ENCODE measurements at places on chromosomes 1 and 21.

- DNase-seq, result no peak
Observed at GRCh38 chr1:239006276-239006675, 380.1 kb upstream of the CHRM3 start.

- no peak for DNase-seq
Observed at GRCh38 chr21:38297871-38298270, 41.1 kb downstream of the KCNJ15 start.

- no peak for DNase-seq
Observed at GRCh38 chr1:219847215-219847855, 81.0 kb downstream of the SLC30A10 start.

GRCh38 chr1:55957276-55957675, 622.1 kb downstream of the PLPP3 start:
- DNase-seq, result no peak

DNA sequence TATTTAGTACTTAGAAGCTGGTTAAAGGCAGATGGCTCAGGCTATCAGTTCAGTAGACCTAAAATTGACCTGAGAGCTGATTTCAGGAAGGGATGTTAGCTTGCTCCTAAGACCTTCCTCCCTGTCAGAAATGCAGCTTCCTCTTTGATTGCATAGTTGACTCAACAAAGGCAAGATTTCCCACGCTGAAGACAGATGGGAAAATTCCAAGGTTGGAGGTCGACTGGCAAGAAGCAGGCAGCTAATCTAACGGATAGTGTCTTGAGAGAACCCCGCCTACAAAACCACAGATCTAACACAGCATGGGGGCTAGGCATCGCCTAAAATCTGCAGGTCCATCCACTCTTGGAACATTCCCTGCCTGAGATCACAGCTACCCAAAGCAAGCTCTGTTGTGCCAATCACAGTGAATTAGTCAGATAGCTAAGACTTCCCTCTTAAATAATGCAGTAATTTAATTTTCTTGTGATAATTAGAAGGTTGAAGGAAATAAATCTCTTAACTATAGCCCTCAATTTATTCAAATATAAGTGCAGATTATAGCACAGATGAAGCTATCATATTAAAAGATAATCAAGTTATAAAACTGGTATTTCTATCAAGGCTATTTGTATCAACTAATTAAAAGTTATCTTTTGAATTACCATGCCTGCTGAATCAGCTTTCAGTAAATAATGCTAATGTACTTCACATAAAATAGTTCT, 357.8 kb upstream of the SGIP1 start:
- DNase-seq, result no peak

GRCh38 chr1:39872698-39873097, 10.6 kb downstream of the TRIT1 start:
- DNase-seq, result no peak

GRCh38 chr1:206633708-206634121, 1.6 kb upstream of the DYRK3 start:
- no peak for DNase-seq

GRCh38 chr1:3891329-3891865, 8.7 kb downstream of the C1orf174 start:
- DNase-seq, result no peak

- DNase-seq, result no peak
Observed at GRCh38 chr1:44108241-44108640, 10.4 kb upstream of the KLF17 start.

DNA sequence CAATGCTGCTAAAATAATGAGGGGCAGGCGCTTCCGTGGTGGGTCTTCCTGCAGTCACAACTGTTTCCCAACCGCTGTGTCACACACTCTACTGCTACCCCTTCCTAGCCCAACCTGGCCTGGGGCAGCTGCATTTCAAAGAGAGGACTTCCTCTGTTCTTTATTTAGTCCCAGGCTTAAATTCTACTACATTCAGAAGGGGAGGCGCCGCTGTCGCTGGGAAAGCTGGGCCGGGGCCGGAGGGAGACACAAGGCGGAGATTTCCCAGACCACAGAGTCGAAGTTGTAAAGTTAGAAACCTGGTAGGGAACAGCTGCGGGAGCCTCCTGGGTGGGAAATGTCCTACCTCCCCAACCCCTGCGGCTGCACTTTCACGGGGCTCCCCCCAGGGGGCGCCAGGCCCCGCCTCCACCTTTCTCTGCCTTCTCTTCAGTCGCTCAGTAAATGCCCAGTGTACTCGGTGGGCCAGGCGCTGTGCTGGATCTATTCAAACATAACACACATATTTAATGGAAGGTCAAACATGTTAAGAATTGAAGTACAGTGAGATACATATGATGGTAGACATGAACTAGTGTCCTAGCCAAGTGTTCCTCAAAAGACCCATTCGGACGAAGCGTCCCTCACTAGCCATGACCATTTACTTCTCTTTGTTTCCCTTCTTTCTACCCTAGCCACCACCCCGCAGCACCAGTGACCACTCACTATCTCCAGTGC, 23.1 kb downstream of the DYRK3 start:
- DNase-seq, result peak; percentile 54

DNA sequence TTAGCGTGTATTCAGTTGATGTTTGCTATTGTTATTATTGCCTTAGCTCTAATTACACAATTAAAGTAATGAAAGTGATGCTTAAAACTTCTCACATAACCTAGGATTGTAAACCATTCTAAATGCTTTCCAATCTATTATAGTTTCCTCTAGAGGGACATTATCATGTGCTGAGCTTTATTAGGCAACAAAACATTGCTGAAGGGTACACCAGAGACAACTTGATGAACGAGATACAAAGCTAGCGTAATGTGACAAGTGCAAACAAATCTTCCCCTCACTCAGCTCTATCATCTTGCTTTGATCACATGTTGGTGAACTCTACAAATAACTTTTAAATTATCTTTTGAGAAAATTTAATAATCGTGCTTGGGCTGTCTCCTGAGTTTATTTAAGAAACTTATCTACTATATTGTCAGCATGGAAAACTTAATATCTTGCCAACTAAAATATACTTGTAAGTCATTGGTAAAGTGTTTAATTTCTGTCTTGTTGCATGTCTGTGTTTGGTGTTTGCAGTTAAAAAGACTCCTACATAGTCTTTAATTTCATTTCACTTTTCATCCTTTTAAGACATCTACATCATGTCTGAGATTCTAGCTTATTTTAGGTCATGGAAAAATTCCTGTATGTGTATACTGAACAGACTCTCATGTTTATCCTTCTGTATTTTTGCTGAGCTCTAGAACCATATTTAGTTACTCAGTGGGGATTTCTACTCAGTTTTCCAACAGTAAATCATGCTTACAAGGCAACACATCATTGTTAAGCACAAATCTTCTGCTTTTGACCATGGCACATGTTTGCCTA, 104.2 kb upstream of the ADAMTS5 start:
- DNase-seq, result no peak

GRCh38 chr1:21042929-21043605, 133.6 kb downstream of the EIF4G3 start:
- no peak for DNase-seq

DNA sequence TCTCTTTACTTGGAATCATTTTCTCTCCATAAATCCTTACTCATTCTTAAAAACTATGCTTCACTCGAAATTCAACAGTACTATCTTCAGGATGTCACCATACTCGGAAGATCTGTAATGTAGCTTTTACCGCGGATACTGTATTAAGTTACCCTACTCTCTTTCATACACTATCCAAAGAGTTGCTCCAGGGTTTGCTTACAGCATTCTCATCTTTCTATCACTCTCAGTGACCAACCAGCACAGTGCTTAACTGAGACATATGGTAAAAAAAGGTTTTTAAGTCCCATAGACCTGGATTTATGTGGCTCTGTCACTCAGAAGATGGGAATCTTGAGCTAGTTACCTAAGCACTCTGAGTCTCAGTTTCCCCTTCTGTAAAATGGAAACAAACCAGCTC, 15.8 kb downstream of the GTF2B start:
- no peak for DNase-seq

- no peak for DNase-seq
Observed at GRCh38 chr1:18798533-18798932, 60.9 kb downstream of the TAS1R2 start.

- DNase-seq, result no peak
Observed at GRCh38 chr21:28776251-28776650, 216.4 kb downstream of the LTN1 start.

- no peak for DNase-seq
Observed at GRCh38 chr1:87210151-87210550, 118.5 kb upstream of the LMO4 start.

- DNase-seq, result no peak
Observed at GRCh38 chr1:109771712-109772657, 8.3 kb upstream of the EPS8L3 start.

DNA sequence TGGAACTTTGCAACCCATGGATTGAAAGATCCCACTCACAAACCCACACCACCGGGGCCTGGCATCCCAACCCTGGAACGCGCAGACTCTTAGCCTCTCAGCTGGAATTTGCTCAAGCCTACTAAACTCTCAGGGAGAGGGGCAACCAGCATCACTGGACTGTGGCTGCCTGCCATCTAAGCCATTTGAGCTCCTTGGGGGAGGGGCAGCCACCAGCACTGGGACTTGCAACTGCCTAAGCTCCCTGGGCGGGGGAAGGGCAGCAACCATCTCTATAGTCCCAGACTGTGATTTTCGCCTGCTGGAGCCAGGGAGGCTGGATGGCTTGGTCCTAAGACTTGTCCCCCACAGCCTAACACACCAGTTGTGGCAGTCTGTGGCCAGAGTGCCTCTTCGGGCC, 122.3 kb downstream of the SNX7 start:
- DNase-seq, result no peak

DNA sequence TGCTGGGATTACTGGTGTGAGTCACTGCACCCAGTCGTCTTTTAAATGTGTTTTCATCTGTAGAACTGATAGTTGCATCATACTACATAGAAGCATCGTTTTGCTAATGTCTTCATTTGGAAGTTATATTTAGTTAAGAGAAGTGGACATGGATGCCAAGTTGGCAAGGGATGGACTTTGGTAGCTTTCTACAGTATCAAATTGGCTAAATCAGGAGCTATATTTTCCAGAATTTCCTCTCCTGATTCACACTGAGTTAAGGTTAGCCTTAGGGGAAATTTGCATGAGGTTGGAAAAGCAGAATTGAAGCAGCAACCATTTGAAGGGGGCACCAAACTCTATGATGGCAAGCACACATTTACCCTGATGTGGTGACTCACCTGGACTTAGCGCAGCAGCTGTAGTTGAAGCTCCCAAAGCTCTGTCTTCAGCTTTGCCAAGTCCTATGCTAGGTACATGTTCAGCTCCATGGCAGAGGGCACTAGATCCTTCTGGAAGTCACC, 43.9 kb downstream of the DUSP10 start:
- no peak for DNase-seq

- DNase-seq, result no peak
Observed at GRCh38 chr1:59477867-59478266, 181.0 kb downstream of the FGGY start.

- no peak for DNase-seq
Observed at GRCh38 chr1:9291914-9292360, 757 bp upstream of the SPSB1 start.

DNA sequence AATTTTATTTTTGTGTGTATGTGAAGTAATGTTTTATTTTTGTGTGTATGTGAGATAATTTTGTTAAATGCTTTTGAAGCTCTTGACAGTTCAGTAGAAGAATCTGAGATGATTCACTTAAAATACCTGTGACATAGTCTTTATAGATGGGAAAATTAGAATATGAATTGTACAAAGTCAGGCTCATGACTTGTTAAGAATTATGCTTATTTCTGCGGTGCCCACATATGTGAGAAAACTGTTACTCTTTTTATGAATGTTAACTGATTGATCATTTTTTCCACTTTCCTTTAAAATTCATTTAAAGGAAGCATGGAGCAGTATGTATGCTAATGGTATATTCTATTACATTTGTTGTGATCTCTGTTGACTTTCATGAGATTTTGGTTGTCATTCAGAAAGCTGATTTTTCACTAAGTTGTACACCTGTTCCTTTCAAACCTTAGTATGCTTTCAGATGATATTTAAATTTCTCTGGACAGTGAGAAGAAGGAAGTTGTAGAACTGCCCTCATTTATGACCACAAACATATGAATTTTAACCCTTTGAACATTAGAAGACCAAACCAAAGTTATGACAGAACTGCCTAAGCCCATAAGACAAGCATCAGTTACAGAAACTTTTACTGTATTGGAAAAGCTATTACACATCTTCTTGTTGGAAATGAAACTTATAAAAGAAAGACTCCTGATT, 110.1 kb downstream of the POU2F1 start:
- no peak for DNase-seq

DNA sequence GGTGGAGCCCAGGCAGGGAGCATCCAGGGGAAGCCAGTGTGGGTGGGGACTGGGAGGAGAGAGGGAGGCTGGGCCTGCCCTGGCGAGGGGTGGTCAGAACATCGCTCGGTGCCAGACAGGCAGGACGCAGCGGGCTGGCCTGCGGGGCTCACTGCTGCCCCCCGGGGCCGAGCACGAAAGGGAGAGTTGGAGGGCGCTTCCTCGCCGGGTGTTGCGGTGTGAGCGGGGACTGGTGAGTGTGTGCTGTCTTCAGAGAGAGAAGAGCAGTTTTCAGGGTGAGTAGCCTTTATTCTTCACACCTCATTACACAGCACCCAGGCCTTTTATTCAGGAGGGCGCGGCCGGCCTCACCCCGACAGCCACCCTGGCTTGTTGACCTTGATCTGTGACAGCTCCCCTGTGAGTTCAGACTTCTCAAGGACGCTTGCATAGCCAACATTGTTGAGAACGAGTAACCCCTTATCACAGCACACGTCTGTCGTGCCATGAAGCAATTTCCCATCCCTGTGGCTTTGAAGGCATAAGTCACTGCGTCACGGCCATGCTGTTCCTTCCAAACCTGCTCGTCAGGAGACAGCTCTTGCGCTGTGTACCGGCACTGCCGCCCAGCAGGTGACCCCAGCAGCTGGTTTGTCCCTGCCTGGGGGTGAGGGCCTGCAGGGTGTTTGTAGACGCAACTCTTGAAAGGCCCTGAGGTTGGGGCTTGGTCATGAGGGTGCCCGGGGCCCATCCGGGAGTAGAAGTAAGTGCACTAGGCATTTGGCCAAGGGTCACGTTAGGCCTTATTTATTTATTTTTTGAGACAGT, 54.6 kb downstream of the PRKCZ start:
- DNase-seq, result no peak

GRCh38 chr1:9322661-9323244, 30.1 kb downstream of the SPSB1 start:
- DNase-seq, result no peak

DNA sequence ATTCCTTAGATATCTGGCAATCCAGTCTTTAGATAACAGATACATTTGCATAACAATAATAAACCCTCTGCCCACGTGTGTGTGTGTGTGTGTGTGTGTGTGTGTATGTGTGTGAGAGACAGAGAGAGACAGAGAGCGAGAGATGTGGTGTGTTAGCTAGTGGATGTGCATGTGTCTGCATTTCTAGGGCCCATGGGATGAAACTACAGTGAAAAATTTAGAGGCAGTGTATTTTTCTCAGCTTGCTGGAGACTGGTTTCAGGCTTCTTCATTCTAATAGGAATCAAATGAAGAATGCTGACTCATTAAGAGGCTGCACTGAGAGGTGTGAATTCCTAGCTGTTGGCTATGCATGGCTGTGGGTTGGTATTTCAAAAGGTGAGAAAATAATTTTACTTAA, 303.2 kb downstream of the LMX1A start:
- no peak for DNase-seq
